Kidney tubule cell (primary cell): ENCODE measurements at places on chromosomes 12 and 14.

- no peak for DNase-seq
These were observed 86.3 kb downstream of the SEC23A start for GRCh38 chr14:39016733-39017095.

DNA sequence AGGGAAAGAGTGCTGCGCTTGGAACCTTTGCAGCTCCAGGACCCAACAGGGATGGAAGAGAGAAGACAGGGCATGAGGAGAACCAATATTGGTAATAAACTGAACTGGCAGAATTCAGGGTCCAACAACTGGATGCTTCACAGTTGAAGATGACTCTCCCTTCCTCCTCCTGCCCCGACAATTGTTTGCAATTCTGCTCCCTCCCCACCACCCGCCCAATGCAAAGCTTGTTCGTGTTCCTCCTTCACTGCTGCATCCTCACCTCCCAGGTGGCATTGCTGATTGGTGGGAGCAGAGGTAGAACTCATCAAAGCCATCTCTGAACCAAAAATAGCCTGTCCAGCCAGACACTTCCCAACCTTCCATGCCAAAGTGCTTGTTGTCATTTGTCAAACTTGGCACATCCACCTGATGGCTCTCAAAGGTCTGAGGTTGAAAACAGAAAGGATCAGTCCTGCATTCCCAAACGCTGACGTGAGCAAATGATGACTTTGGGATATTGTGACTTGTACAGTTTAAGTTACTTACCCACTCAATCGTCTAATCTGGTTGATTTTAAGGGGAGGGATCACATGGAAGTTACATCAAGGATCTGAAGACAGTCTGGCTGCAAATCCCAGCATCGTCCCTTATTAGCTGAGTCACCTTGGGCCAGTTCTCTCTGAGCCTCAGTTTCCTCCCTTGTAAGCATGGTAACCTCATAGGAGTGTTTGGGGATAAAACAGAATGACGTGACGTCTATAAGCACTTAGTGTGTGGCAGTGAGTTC is 242.6 kb upstream of the CRY1 start:
- peak; percentile 90 for DNase-seq

DNA sequence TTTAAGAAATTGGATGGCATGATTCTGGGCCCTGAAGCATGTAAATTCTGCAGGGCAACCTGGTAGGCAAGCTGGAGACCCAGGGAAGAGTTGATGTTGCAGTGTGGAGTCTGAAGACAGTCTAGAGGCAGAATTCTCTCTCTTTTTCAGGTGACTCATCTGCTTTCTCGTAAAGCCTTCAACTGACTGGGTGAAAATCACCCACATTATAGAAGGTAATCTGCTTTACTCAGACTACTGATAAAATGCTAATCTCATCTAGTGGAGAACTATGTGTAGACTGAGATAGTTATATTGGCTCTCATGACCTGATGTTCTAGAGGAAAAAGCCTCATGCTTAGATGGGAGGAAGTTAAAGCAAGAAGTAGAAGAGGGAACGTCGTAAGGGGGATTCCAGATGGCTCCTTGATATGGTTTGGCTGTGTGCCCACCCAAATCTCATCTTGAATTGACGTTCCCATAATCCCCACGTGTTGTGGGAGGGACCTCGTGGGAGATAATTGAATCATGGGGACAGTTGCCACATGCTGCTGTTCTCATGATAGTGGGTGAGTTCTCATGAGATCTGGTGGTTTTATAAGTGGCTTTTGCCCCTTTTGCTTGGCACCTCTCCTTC is 723.8 kb downstream of the BCL11B start:
- DNase-seq = no peak

DNA sequence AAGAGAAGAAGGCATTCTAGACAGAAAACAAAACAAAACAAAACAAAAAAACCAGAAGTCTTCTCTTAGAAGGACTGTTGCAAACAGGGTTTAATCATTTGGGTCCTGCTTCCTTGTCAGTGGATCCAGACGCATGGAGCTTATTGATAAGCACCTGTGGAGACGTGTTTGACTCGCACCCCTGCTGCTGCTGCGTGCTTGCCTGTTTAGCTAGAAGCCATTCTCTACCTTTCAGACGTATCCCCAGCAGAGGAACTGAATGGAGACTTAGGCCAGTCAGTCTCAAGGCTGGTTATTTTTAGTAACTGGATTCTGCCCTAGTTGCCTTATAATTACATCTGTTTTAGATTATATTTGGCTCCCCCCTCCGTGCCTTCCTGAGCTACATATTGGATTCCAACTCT is 186.1 kb upstream of the EEA1 start:
- DNase-seq = no peak

GRCh38 chr14:71235875-71236274 is 328.6 kb downstream of the PCNX1 start:
- DNase-seq = peak; percentile 4

DNA sequence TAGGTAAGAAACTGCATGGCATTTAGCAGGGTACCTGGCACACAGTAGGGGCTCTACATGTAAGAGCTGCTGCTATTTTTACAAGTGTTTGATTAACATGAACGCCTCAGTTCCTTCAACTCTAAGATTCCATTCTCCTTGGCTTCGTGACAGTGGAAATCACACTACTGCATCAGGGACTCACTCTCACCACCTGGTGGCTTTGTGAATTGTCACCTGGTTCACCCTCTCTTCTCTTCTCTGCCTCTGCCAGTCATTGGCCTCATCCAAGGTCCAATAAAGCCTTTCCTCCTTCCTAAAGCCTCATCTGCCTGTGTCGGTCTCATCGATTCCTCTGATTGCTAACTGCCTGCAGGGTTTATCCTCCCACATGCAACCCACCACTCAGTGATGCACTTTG is 476.4 kb downstream of the VRK1 start:
- DNase-seq = no peak

DNA sequence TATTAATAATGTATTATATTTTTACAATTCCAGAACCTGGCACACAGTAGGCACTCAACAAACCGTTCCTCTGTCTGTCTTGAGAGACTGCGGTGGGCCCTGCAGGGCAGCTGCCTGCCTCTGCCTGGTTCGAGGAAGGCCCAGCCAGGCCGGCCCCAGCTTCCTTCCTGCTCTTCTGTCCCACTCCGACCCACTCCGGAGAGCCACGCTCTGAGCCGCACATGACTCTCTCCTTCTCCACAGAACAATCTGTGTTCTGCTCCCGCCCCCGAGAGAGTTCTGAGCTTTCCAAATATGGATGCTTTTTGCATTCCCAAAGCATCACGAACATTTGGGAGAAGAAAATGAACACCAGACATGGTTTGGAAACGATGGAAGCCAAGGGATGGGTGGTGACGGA is 57.3 kb downstream of the TTC7B start:
- DNase-seq = no peak

DNA sequence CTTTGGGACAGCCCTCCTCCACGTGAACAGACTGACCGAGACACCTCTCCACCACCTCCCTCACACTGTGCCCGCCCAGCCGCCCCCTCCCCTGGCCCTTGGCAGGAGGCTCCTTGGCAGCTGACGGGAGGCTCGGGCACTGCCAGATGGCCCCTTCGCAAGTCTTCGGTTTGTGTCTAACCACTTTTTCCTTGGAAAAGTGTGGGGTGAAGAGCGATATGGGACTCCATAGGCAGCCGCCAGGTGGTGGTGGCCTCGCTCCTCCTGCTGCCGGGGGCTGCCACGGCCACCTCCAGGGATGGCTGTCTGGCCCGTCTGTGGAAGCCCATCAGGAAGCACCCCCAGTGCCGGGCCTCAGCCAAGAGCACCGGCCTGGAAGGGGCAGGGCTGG is 58.7 kb downstream of the LRCOL1 start:
- no peak for DNase-seq

DNA sequence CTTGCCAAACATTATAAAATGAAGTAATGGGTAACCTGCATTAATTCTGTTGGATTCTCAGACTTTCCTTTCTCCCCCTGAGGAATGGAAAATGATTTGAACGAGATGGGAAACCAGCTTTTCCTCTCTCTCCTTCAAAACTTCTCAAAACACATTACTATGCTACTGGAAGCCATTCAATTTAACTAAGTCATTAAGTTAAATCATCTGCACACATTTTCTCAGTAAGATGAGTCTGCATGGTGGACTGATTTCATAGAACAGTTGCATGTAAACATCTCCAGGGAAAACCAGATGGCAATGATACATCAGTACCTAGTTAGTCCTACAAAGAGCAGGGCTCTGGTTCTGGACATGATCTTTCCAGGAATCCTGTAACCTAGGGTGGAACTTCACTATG is 59.9 kb downstream of the BMP4 start:
- DNase-seq = no peak

DNA sequence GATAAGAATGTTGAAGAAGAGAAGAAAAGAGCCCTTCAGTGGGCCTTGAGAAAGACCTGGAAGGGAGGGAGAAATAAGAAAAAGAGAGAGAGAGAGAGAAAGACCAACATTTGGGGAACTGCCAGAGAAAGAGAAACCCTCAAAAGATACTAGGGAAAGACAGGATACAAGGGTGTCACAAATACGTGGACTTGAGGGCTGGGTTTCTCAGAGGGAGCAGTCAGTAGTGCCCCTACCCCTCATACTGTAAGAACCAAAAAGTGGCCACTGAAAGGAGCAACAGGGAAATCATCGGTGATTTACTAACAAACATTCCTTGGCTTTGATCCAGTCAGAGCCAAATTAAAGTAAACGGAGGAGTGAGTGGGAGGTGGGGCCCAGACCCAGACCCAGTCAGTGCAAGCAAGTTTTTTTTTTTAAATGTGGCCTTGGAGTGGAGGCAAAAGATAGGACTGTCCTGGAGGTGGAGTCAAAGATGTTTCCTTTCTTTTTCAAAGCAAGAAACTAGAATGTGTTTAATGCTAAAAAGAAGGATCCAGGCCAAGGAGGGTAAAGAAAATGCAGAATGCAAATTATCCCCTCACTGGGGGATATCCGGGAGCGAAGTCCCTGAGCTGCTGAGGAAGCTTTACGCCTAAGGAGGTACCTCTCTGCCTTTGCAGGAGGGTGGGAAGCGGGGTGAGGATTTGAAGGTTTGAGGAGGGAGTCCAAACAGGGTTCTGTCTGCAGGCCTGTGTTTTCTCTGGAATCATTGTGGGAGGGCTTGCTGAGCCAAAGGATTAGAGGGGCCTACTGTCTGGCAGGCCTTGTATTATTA is 143.5 kb upstream of the AMIGO2 start:
- DNase-seq = no peak

GRCh38 chr12:20596061-20596460 is 99.1 kb upstream of the SLCO1C1 start:
- no peak for DNase-seq

- DNase-seq = peak; percentile 85
These were observed 43.7 kb downstream of the KDM2B start for GRCh38 chr12:121536899-121537813.

GRCh38 chr14:101497684-101498525 is 63.4 kb upstream of the DIO3 start:
- no peak for DNase-seq

DNA sequence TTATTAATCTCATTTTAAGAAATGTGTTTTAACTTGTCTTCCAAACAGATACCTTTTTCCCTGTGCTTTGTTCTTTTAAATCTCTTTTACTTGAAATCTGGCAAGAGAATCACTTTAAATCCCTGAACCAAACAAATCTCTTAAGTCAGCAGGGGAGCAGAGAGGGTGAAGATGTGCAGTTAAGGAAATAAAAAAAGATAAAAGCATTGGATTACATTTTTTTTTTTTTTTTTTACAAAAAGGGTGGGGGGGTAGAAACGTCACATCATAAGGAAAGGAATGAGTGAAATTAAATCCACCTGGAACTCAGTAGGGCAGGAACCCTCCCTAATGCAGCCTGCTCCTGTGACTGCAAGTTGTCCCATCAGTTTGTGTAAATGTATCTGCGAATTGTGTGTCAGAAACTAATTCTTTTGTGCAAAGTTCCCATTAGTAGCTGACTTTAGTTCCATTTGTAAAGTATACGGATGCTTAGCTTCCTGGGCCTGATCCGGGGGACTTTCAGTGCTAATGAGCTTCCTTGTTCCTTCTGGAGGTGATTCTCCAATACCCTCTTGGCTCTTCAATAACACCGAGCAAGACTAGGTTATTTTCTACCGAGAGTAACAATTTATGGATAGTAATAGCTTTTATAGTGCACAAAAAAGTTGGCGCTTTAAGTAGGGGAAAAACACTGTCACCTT is 1.5 kb downstream of the TTC6 start:
- no peak for DNase-seq

- DNase-seq = peak; percentile 51
These were observed 54.6 kb upstream of the DICER1 start for GRCh38 chr14:95211721-95212504.
